Stimulated activated CD8-positive, alpha-beta memory T cell treated with anti-CD3 and anti-CD28 coated beads, Interleukin-2, amount 100 ng/mL, for 1 hour (primary cell): ENCODE measurements at places on chromosomes 3 and 15.

DNA sequence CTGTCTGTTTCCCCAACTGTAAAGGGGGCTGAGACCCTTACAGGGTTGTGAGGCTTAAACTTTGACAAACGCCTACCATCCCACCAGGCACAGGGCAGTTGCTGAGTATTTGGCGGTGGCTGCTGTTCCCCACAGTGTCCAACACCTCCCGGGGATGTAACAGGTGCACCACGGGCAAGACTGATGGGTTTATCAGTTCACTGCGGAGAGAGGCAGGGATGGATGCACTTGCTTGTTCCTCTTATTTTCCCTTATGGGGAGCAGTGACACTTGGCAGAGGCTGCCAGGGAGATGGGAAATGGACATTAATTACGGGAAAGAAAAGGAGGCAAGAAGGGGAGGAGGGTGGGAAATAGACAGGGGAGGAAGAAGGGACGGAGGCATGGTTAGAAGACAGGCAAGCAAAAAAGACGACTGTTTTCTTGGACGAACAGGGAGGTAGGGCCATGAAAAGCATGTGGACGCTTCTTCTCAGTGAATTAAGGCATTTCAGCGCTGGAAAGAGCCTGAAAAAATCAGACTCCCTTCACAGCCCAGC is 16.6 kb upstream of the ADIPOQ start:
- DNase-seq, result no peak

- no peak for DNase-seq
These were observed 177.3 kb downstream of the CDIN1 start for GRCh38 chr15:36756707-36757106.

DNA sequence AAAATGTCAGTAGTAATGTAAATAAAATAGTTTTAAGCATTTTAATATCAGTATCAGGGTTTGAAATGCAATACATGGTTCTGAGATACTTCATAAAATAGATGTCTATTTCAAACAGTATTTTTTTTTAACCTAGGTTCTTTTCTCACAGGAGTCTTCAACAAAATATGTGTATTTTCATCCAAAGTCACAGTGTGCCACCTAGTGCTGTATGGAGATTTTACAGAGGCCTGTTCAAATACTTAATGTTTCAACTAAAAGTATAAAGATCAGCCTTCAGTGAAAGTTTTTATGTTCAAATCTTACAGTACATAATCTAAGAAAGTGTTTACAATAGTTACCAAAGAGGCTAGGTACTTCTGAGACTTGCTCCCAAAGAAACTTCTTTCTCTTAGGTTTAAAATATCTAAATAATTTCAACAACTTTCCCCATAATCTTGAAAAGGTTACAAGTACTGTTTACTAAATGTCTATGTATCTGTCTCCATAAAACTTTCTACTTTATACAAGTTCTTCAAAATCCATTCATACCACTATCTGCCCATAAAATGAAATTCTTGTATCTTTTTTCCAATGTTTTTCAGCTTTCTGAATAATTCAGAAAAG is 38.3 kb downstream of the SCAPER start:
- no peak for DNase-seq

GRCh38 chr3:151407928-151408327 is 23.4 kb upstream of the P2RY12 start:
- no peak for DNase-seq

DNA sequence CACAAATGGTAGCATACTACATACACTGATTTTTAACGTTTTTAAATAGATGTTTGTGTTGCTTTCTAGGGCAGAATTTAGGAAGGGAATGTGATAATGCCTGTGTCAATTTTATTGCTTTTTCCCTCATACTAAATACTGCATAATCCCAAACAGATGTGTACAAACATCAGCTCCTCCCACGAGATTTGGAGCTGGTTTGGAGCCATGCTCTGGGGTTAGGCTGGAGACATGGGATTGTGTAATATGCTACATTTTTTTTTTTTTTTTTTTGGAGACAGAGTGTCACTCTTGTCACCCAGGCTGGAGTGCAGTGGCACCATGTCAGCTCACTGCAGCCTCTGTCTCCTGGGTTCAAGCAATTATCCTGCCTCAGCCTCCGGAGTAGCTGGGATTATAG is 80.1 kb downstream of the EBLN2 start:
- DNase-seq, result no peak

- no peak for DNase-seq
These were observed 97.5 kb downstream of the IGF1R start for GRCh38 chr15:98745650-98746374.

- DNase-seq, result no peak
These were observed 19.4 kb downstream of the TGFBR2 start for GRCh38 chr3:30625541-30626438.

DNA sequence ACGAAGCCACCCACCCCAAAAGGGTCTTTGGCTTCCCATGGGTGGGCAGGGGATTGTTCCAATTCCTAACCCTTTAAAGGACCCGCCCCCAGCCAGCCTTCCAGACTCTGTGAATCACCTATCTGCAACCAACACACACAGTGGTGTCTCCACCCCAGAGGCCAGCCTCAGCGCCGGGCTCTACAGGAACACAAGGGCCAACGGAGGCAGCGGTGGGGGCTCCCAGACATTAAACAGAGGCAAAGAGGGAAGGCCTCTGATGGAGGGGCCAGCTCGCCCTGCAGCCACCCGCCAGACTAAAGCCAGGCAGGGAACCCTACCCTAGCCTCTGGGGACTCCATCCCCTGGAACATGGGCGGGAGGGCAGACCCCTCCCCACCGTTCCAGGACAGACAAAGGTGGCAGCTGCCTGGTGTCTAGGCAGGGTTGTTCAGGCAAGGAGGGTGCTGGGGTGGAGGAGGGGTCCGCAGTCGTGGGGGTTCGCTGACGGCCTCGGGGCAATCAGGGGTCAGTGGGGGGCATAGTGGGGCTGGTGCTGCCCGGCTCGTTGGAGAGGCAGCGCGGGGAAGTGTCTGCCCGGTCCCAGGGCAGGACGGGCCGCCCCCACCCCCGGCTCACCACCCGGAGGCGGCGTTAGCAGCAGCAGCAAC is 448 bp downstream of the SHISA5 start:
- no peak for DNase-seq

DNA sequence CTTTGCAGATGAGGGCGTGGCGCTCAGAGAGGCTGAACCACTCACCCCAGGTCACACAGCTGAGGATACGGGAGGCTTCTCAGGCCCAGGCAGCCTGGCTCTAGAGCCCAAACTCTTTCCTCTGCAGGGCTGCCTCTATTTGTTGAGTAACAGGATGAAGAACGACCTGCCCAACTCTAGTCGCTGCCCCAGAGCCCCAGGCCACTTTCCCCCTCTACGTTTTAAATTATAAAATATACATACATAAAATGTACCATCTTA is 19.2 kb upstream of the ZXDC start:
- no peak for DNase-seq

DNA sequence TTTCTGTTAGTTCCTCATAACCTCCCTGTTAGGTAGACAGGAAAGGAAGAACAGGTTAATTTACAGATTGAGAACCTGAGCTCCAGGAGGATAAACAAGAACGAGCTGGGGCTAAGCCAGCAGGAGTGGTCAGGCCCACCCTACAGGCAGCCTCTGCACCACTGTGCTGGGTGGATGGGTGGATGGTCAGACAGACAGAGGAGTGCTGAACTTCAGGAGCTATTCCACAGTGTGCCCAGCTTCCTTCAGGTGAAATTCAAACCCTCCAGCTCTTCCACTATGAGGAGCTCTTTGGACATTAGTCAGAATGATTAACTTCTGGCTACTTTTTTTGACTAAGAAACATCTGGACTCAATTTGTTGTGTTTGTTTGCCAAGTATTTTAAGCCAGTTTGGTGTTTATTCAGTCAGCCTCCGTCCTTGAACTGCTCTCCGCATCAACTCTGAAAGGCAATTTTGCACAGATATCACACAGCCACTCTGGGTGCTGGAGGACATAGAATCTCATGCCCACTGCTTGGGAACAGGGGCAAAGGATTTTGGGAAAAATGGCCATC is 361.9 kb downstream of the CLSTN2 start:
- no peak for DNase-seq

DNA sequence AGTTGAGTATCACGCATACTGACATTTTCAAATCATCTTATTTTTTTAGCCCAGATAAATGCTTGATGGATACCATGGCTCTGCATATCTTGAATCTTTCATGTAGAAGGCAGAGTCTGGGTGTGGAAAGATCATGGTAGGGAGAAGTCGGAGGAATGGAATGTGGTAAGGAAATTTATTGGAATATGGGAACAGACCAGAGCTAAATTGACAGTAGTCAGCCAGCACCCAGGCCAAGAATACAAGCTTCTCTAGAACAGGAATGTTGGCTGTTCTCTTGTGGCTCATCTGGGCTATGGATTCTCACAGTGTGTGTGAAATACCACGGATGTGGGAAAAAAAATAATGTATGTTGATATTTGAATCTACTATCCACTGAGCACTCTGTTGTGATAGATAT is 305.7 kb upstream of the COL8A1 start:
- no peak for DNase-seq

DNA sequence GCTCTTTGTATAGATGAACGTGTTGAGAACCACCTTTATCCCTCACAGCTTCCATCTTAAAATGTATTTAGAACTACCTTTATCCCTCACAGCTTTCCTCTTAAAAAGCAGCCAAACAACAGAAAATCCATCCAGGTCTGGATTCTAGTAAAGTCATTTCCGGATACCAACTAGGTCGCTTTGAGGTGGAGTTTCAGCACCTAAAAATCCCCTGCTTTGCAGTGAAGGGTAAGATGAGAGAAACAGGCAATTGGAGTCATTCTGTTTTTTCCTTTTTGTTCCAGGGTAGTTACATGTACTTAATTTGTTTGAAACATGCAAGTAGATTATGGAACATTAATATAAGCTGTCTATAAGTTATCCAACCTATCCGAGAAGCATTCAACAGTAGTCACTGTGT is 192.0 kb downstream of the UBE2E2 start:
- DNase-seq, result no peak

DNA sequence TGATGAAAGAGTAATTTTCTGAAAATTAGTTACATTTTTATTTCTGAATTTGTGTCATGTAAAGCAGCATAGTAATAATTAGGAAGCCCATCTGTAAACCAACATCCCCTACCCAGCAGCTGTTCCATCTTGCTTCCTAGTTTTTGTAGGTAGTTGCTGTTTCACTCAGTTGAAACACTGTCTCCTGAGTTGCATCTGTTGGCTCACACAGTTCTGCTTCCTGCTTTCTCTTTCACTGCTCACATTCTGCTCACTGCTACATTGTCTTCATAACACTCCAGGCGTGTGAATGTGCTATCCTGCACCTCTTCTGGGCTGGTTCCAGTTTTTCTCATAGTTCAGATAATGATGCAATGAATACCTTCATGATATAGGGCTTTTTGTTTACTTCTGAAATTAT is 123.4 kb downstream of the EPHB1 start:
- no peak for DNase-seq

DNA sequence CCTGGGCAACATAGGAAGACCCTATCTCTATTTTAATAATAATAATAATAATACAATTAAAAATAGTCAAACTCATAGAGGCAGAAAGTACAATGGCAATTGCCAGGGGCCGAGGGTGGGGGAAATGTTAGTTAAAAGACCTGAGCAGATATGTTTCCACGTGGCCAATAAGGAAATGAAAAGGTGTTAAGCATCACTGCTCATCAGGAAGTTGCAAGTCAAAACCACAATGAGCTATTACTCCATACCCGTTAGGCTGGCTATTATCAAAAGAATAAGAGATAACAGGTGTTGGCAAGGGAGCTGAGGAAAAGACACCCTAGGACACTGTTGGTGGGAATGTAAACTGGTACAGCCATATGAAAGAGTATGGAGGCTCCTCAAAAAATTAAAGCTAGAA is 60.4 kb upstream of the PRSS50 start:
- no peak for DNase-seq

DNA sequence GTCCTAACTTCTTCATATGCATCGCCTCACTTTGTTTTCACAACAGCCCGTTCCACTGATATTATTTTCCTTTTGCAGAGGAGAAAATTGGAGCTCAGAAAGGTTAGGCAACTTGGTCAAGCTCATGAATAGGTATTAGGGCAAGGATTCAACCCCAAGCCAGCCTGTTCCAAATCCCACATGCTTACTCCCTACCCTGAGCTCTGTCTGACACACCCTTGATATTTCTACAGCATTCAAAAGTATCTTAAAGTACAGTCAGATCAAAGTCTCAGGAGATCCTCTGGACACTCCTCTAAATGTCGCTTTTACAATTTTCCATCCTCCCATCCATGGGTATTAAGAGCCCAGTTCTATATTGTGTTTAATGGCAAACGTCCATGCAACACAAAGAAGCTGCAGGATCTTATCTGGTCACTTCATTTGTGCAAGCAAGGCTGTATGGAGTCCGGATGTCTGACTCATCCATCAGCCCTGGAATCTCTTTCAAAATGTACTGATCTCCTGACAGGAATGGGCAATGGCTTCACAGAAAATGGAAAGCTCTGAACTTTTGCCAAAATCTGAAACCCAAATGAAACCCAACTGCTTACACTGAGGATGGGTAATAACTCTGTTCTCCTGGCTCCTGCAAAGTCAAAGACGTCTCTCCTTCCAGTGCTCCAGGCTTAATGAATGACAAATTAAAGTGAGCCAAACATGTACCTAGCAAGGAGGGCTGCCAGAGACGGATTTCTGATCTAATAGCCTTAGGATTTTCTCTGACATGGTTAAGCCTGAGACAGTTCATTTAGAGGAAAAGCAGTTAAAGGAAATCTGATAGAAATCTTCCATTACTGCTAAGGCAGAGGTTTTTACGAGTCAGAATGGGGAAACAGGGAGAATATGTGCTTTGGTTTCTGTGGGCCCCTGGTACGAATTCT is 230.9 kb upstream of the RORA start:
- no peak for DNase-seq

- DNase-seq, result peak; percentile 42
These were observed 93.9 kb upstream of the RASGRF1 start for GRCh38 chr15:79184465-79184892.

DNA sequence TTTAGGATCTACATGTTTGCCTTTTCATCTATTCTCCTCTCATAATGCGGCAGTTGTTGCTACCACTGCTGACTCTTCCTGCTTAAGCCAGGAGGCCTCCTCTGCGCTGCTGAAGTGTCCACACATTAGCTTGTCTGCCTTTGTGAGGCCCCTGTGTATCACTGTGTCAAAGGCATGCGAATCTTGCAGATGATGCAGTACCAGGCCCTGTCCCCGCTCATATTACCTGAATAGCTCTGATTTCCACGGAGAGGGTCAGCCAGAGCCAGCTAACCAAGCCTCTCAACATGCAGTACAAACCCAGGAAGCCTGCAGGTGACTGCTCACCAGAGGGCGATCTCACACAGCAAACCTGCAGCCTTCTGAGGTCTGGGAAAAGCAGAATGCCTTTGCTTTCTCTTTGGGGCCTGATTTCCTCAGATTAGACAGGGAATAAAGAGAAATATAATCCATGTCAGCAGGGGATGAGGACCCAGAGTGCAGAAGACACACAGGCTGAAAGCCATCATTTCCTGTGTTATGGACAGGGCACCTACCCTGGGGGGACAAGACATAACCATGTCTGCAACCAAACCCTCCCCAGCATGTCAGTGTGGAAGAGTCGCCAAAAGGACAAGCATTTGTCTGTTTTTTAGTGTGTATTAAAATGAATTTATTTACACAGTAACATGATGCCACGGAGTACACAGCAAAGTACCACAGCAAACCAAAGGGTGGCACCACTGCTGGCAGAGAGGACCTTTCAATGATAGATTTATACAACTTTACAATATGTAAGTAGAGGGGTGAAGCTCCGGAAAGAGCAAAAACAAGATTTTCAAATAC is 36.8 kb upstream of the TSPAN3 start:
- peak; percentile 6 for DNase-seq

GRCh38 chr3:51786267-51786666 is 7.2 kb upstream of the IQCF6 start:
- no peak for DNase-seq
